G401 (cell line): ENCODE measurements at places on chromosomes 16 and 17.

GRCh38 chr16:82639666-82640336 is 13.0 kb downstream of the CDH13 start:
- peak; percentile 8 for DNase-seq

DNA sequence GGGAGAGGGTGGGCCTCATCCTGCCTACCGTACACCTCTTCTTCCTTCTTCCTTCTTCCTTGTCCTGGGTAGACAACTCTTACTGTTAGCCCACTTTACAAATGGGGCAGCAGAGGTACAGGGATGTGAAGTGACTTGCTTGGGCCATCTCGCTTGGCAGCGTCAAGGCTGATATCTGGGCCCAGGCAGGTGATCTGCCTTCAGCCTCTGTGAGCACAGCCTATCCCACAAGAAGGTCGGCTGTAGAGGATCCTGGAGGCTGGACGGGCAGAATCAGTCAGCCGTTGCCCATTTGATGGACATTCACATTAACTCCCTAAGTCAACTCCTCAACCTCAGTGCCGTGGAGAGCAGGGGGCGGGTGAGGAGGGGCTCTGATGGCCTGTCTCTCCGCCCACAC is 317.3 kb downstream of the CPPED1 start:
- no peak for DNase-seq

GRCh38 chr17:63694229-63694949 is 5.5 kb downstream of the LIMD2 start:
- DNase-seq = peak; percentile 50

- DNase-seq = peak; percentile 68
Measured at GRCh38 chr16:58511933-58512815, 3.1 kb upstream of the SETD6 start.

DNA sequence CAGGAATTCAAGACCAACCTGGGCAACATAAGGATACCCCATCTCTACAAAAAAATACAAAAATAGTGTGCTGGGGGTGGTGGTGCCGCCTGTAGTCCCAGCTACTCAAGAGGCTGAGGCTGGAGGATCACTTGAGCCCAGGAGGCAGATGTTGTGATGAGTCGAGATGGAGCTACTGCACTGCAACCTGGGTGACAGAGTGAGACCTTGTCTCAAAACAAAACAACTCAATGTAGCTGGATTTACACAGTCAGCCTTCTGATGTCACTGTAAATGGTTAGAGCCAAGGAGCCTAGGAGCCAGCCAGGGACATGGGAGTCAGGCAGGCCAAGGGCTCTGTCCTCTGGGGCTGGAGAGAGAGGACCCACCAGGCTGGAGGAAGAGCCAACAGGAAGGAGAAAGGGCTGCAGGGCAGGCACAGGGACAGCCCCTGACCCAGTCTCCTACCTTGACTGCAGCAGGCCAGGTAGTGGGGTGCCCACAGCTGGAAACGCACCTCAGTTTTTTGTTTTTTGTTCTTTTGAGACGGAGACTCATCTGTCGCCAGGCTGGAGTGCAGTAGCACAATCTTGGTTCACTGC is 8.4 kb downstream of the CDIPT start:
- no peak for DNase-seq

DNA sequence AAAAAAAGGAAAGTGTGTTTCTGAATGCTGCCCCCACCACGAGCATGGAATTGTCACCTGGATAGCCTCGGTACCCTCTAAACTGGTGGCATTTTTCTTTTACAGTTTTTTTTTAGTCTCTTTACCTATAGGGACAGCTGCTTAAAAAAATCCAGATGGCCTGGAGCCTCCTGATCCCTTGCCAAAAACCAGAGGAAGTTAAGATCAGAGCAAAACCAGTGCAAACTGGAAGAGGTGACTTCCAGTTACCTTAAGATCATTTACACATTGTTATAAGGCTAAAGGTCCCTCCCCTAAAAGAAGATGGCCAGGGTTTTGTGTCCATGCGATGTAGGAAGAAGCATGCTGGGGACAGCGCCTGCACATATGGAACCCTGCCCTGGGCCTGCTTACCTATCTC is 3.5 kb downstream of the MEFV start:
- no peak for DNase-seq

- no peak for DNase-seq
Measured at GRCh38 chr17:30952638-30953393, 18.0 kb upstream of the RNF135 start.

DNA sequence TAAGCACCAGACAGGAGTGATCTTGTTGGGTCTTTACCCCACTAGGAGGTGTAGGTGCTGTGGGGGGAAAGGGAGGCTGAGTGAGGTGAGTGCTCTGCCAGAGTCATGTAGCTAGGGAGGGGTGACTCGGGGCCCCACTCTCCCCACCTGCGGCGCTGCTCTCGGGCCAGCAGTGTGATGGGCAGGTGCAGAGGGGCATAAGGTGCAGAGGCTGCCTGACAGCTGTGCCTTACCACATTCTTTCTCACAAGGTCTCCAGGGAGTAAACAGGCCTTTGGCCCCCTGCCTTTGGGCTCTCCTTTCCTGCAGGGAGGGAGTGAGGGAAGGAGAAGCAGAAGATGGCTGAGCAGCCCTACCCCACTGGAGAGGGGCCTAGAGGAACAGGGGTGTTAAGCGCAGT is 4.5 kb upstream of the CNP start:
- DNase-seq = no peak

GRCh38 chr16:57045694-57046381 is 46.5 kb upstream of the CPNE2 start:
- peak; percentile 50 for DNase-seq

DNA sequence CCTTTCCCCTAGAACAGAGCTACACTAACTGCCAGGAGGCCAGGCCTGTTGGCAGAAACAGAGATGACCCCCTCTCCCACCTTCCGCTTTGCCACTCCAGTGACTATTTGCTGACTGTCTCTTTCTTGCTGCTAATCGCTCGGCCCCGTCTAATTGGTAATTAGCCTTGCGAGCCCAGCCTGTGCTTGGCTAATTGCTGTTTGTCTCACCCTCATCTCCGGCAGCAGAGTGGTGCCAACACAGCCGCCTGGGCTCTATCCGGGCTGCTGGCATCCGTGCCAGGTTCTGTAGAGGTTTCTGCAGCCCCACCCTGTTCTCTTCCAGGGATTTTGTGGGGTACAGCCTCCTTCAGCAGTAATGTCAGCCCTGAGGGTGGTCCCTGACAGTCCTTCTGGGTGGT is 27.4 kb upstream of the PHB1 start:
- peak; percentile 21 for DNase-seq

DNA sequence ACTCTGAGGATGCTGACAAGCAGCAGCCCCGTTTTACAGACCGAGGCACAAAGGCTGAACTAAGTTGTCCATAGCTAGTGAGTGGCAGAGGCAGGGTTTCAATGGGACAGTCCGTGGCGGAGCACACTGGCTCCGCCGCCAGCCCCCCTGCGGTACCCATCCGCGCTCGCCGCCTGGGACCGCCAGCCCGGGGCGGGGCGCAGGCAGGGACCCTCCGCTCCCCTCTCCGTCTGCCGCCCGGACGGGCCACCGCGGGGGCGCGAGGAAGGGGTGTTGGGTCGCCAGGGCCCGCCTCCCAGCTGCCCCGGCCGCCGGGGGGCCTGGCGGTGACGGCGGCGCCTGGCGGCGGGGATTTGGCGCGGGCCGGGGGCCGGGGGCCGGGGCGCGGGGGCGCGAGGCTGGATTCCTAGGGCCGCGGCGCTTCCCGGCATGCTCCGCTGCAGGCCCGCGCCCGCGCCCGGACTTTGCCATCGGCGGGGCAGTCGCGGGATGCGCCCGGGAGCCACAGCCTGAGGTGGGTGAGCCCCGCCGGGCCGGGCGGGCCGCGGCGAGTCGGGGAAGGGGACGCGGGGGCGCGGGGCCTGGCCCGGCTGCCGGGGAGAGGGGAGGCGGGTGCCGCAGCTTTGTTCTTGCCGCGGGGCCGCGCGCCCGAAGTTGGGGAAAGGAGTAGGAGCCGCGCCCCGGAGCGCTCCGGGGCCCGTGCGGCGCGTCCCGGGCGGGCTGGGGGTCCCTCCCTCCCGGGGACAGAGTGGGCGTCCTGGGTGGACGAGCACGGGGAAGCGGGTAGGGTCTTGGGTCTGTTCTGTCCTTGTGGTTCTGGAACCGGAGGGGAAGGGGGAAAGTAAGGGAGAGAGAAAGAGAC is at the start of gene TMEM98:
Gene TMEM98 (plus strand): TSS at position 430 of the 862 bp plus-strand sequence. CDS start 3,376 bp downstream, outside the sequence.
- DNase-seq = no peak
